ENCODE measurements at places on chromosomes 1 and 21.

GRCh38 chr1:176841238-176841637 lies 323.3 kb downstream of the ASTN1 start:
- DNase-seq, result no peak

DNA sequence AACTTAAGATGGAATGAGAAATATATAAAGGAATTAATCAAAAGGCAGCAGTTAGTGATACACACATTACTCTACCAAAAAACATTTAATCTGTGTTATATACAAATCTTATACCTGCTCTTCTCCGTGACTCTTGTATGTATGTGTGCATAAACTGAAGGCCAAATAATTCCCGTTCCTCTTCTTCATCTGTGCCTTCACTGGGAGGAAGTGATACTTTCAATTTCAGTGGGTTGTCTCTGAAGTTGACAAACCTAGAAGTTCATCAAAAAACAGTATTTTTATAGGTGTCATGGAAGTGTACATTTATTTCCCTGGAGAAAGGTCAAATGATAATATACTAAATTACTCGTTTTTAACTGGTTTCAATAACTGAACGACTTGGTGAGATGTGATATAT lies 19.3 kb downstream of the TRMT13 start:
- no peak for DNase-seq

- DNase-seq, result no peak
Observed at GRCh38 chr1:53061859-53062707, at the start of gene PODN. Gene PODN, plus strand, starts transcription at chr1:53062213. Its CDS starts 7,643 bp downstream, at chr1:53069856.

GRCh38 chr1:17393230-17393629 lies 21.2 kb downstream of the PADI6 start:
- DNase-seq, result no peak

GRCh38 chr1:230140221-230141020 lies 73.4 kb downstream of the GALNT2 start:
- DNase-seq, result no peak

DNA sequence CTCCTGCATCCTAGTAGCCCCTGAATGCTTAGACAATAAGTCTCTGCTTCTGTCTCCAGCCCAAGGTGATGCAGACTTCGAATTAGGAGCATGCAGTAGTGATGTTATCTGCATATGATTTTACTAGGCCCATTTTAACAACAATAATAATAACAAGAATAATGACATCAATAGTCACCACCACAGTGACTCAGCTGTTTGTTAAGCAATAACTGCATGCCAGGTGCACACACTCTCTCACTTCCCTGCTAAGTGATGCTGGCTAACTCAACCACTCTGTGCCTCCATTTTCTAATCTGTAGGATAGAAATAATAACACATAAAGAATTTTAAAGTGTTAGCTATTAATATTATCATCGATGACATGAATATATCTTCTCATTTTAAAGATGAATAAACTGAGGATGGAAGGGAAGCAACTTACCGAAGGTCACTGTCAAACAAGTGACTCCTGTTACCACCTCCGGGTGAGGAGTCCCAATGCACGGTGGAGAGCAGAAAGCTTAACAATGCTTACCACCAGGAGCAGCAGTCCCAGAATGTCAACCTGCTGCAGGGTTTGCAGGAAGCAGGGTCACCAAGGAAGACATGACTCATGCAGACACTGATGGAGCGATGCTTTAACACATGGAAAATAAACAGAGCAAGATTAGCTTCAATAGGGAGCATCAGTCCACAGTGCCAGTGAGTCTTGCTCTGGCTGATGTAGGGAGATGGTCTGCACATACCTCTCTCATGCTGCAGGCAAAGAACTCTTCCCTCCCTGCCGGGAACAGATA lies 290.2 kb downstream of the SPATA17 start:
- no peak for DNase-seq

DNA sequence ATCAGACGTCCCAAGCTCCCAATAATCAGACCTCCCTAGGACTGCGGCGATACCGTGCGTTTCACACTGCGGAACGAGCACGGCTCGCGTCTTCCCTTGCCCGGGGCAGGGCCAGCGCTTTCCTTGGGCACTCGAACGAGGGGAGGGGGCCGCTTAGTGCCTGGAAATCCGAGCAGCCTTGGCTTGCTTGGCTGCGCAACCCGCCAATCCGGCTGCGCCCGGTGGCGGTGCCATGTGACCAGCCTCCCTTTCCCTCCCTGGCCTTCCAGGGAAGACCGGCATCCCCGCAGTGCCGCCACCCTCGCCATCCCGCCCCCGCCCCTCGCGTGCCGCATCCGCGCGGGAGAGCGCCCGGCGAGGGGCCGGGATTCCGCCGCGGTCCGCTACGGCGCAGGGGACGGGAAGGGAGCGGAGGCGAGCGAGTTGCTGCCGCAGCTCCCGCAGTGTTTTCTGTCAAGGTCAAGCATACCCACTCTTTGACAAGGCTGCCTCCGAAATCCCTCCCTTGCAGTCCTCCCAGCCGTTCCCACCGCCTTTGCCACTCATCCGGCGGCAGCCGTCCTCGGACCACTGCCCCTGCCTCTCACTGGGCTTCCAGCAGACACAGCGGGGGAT lies 8.3 kb upstream of the RNF19B start:
- no peak for DNase-seq

GRCh38 chr1:90705956-90706355 lies 11.1 kb downstream of the BARHL2 start:
- no peak for DNase-seq

DNA sequence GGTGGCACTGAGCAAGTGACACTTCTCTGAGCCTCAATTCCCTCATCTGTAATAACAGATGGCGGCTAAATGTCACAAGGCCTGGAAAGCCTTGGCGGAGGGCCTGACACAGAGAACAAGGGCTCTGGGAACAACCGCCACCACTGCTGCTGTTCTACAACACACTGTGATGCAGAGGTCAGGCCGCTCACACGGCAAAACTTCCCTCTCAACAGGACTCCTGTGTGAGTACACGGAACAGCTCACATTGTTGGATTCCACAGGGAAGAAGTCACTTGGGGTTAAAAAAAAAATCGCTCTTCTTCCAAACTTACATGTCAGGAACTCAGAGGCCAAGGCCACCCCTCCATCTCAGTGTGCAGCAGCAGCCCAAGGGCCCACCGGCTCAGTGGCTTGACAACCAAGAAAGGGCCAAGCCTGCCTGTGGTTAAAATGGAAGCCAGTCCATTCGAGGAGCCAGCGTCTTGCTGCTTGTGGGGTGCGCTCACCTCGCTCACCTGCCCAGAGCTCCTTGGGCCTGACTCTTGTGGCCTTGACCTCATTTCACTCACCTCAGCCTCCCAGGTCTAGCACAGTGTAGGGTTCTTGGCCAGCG lies 101.1 kb downstream of the RAVER2 start:
- DNase-seq, result no peak

GRCh38 chr1:19130468-19130867 lies 79.6 kb downstream of the UBR4 start:
- no peak for DNase-seq

Data from stimulated activated CD8-positive, alpha-beta memory T cell treated with anti-CD3 and anti-CD28 coated beads, Interleukin-4, amount 100 ng/mL, for 1 hour (primary cell).